Stimulated activated CD8-positive, alpha-beta memory T cell treated with anti-CD3 and anti-CD28 coated beads, Interleukin-15, amount 100 ng/mL, for 24 hours (primary cell): ENCODE measurements at places on chromosomes 3 and 15.

DNA sequence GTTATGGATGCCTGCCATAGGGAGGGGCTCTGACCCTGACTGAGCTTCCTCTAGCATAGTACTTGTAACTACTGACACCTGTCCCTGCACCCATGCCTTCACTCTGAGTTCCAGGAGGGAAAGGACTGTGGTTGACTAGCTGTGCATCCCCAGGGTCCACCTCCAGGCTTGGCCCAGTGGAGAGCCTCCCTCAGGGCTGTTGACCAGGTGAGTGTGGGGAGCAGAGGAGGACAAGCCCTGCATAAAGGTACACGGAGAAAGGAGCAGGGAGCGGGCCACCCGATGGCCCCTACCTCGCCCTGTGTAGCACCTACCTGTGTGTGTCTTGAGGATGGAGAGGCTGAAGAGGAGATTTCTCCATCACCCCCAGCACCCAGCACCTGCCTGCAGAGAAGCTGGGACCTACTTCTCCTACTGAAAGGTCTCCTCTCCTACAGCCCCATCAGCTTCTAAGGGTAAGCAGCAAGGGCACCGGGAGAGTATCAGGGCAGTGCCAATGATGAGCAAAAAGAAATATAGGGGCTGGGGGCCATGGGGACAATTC lies 6.7 kb upstream of the LTF start:
- no peak for DNase-seq

DNA sequence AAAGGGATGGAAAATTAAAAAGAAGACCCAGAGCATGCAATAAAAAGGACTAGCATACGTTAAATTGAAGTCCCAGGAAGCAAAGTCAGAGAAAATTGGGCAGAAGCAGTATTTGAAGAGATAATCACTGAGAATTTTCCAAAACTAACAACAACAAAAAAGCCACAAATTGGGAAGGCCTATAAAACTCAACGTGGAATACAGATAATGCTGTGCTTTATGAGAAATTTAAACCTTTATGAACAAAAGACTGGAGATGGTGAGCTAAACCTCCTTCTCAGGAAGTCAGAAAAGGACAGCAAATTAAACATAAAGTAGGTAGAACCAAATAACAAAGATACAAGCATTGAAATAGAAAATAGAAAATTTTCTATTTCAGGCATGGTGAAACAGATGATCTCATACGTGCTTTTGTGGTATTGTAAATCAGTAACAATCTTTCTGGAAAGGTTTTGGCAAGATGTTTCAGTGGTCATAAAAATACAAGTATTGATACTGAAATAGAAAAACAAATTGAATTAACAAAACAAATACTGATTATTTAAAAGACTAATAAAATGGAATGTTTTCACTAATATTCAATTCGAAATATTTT lies 55.6 kb downstream of the LYSMD4 start:
- DNase-seq = no peak

DNA sequence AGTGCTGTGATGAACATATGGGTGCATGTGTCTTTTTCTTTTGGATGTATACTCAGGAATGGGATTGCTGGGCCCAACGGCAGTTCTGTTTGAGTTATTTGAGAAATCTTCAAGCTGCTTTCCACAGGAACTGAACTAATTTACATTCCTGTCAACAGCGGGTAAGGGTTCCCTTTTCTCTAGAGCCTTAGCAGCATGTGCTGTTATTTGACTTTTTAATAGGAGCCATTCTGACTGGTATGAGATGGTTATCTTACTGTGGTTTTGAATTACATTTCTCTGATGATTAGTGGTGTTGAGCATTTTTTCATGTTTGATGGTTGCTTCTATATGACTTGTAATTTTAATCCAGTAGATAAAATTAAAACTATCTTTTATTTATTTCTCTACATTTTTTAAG lies 1168.6 kb upstream of the ALCAM start:
- no peak for DNase-seq

DNA sequence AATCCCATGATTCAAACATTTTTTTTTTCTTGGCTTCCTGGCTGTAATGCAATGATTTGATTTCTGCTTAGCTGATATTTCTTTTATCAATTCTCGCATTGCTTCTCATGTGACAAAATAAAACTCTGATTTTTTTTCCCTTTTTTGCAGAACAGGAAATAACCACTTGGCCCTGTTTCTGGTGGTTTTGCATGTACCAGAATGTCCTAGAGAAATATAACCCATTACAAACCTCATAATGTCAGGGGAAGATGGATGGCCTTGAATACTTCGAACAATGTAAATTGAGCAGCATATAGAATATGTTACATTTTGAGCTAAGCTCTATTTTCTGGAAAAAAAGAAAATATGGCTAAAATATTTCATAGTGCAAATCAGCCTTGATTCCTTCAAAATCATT lies 275.6 kb downstream of the RAP2B start:
- DNase-seq = no peak
